Stimulated activated CD4-positive, alpha-beta T cell treated with anti-CD3 and anti-CD28 coated beads, Interleukin-2, amount 100 ng/mL, for 48 hours (primary cell): ENCODE measurements at places on chromosomes 3 and 15.

DNA sequence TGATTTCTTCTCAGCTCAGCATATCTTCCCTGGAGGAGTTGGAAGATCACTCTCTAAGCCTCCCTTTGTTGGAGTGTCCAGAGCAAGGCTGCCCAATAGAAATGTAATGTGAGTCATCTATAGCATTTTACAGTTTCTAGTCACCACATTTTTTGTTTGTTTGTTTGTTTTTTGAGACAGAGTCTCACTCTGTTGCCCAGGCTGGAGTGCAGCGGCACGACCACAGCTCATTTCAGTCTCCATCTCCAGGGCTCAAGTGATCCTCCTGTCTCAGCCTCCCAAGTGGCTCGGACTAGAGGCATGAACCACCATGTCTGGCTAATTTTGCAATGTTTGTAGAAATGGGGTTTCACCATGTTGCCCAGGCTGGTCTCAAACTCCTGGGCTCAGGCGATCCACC lies 21.3 kb downstream of the KLHL6 start:
- no peak for DNase-seq

- DNase-seq, result no peak
These were observed 65.0 kb upstream of the DAZL start for GRCh38 chr3:16670191-16670590.

DNA sequence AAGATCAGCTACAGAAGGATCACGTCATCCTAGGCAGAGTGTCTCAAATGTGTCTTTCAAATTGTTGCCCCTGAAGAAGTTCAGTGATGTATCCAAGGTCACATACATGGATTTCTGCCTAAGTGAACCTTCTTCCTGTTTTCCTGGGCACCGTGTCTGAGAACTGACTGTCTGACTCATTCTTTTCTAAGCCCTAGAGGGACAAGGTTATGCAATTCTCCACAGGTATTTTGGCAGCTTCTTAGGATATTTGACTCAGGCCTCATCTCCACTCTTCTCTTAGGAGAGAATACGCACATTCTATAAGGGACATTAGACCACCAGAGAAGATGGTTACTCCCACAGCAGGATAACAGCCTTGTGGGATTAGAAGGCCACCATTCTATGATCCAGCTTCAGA lies 391.9 kb upstream of the THBS1 start:
- no peak for DNase-seq

DNA sequence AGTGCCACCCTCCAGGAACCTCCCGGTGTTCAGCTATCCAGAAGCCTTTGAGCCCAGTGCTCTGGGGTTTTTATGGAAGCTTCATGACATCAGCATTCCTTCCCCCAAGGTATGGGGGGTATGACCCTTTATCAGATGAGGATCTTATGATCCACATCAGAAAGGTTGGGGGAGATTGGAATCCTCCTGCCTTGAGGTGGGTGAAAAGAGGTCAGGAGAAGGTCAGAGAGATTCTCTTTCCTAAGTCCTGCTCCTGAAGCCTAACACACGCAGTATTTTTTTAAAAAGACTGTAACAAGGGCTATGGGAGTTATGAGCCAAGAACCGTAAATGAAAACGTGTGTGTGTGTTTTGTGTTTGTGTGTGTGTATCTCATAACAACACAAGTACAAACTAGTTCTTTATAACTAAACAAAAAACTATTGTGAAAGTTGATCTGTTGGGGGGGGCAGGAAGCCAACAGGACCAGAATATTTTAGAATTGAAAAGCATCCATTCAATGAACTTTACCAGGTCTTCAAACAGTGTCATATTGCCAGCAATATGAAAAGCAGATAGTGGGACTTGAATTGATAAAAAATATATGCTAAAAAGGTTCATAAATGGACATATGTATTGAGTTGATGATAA lies 13.2 kb downstream of the MKRN3 start:
- no peak for DNase-seq

- DNase-seq, result no peak
These were observed 67.4 kb downstream of the XXYLT1 start for GRCh38 chr3:195203606-195204005.

GRCh38 chr3:3806856-3807255 lies 7.6 kb downstream of the LRRN1 start:
- DNase-seq, result no peak

- no peak for DNase-seq
These were observed 271.7 kb downstream of the UACA start for GRCh38 chr15:70491641-70492040.

GRCh38 chr3:128052595-128053351 lies 536 bp downstream of the SEC61A1 start:
- no peak for DNase-seq

DNA sequence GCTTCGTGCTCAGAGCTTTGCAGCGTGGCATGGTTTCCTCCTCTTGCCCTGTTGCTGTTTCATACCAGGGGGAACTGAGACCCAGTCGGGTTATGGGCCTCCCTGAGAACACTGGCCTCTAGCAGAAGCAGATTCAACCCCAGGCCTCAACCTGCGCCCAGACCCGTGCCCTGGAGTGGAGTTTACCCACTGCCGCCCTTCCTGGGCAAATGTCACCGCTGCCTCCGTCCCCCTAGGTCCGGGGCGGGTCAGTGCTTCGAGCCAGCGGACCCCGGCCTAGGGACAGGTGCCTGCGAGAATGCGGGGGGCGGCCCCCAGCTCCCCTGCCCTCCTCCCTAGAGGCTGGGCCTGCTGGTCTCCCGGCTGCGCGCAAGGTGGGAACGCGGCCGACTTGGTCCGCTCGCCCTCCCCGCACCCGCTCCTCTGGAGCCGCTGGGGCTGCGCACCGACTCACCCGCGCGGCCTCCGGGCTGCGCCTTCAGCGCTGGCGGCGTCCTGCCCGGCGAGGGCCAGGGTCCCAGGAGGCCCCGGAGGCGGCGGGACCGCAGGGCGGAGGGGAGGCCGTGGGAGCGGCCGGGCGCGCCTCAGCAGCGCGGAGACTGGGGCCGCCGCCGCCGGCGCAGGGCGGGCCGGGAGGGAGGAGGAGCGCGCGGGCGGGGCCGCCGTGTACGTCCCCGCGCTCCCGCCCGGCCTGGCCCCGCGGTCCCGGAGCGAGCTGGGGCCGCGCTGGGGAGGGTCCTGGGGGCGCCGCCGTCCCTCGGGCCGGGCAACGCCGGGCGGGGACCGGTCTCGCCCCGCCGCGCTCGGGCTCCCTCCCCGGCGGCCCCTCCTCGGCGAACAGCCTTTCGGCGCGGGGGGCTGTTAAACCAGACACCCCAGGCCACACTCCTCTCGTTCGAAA lies at the start of gene PIGZ:
Gene PIGZ (minus strand): TSS at position 601 of the 901 bp plus-strand sequence. CDS start 16,802 bp downstream, outside the sequence.
- peak; percentile 38 for DNase-seq

GRCh38 chr3:43580181-43580580 lies 41.6 kb downstream of the ANO10 start:
- no peak for DNase-seq

DNA sequence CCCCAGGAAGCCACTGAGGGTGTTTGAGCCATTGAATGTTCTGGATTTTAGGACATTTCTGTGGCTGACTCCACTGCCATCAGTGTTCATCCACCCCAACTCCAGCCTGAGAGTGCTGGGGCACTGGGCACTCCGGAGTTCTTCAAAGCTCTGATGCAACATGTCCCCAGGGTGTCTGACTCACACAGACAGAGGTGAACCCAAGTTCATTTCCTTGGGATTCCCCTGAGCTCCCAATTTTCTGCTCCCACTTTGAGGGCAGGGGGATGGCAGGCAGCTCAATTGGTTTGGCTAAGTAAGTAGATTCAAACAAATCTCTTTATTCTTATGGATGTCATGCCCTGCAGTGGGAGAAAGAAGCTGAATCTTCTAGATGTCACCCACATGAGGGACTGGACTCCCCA lies 2.2 kb downstream of the STRA6 start:
- no peak for DNase-seq

- no peak for DNase-seq
These were observed 1.1 kb upstream of the GABRB3 start for GRCh38 chr15:26773917-26774316.

DNA sequence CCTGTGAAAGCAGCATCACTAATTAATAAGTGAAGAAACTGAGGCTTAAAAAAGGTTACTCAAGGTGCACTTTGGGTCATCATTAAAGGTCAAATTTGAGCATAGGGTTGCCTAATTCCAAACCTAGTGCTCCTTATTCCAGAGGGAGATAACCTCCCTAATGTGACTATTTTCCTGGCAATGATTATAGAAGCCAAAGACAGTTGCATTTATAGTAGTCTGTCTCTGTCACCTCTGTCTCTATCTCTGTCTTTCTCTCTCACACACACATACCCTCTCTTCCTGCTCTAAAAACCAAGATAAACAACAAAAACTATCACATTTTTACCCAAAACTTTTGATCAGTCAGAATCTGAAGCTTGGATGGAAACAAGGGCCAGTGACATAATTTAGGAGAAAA lies 172.0 kb upstream of the LMCD1 start:
- no peak for DNase-seq

GRCh38 chr15:70439304-70439877 lies 324.0 kb downstream of the UACA start:
- DNase-seq, result no peak
